Activated CD8-positive, alpha-beta memory T cell treated with anti-CD3 and anti-CD28 coated beads for 4 hours (primary cell): ENCODE measurements at places on chromosomes 6 and 20.

- DNase-seq = no peak
These were observed 83.1 kb downstream of the FKBP5 start for GRCh38 chr6:35605600-35605999.

DNA sequence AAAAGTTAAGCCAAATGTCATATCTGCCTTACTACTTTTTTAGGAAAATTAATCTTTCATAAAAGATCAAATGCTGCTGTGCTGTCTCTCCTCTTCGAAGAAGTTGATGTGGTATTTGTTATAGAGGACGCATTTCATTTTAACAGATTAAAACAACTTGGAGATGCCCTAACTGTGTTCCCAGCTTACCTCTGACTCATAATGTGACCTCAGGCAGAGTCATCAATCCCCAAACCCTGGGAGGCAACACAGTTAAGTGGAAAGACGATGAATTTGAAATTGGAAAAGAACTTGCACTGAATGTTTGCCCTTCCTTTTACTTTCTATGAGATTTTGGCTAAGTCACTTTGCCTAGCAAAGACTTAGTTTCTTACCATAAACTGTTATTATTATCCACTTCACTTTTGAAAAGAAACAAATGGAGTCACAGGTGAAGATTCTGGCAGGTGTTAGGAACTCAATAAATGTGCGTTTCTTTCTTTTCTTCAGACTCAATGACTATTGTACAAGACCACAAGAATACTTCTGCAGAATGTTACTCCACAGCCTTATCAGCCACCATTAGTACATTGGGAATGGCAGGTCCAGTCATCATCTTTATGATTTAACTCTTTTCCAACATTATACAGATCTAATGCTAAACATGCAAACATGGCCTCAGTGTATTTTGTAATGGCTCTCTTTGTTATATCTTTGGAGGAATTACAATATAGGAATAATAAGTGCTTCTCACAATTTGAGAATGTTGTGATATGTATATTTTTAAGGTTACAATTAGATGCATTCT, 102.6 kb downstream of the COL21A1 start:
- DNase-seq = no peak

DNA sequence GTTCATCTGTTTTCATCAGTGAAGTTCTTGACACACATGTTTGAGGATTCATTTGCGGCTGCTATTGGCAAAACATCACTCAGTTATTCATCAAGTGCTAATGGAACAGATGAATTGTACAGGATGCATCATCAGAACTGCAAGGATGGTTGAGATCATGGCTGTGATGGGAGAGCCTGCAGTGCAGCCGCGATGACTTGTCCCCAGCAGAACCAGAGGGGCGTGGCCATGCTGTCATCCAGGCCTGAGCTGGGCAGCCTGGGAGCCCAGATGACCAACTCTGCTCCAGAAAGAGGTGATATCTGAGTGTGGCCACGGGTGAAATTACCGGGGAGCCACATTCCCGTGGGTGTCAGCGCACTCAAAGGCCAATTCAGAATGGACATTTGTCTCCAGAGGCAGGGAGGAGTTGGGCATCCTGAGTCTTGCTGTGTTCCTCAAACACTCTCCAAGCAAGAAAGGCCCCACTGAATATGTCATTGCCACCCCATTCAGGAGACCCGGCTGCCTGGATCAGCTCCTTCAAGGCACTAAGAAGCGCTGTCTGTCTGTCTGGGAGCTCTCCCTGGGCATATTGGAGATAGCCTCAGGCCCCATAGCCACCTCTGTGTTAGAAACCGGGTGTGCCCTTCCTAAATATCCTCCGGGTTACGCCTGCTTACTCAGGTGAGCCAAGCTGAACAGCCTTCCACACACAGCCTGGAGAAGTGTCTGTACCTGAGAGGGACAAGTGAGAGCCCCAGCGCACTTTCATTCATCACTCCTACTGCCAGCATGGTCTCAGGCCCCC, 66.7 kb downstream of the SYNDIG1 start:
- no peak for DNase-seq

DNA sequence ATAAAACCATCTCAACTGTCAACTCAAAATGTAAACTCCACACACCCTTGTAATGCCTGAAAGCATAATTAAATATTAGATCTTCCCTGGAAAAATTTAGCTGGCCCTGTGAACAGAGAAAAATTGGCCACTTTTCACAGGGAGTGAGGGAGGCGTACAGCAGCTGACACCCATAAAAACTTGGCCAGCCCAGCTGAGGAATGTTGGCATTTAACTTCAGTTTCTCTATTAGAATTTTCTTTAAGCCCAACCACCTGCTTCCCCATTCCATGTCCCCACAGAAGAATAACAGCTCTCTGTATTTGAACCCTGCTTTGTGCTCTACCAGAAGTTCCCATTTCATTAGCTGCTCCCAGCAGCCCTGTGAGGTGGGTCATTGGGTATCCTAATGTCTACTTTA, 41.0 kb downstream of the PKHD1 start:
- no peak for DNase-seq

- DNase-seq = no peak
These were observed 60.7 kb downstream of the SUN5 start for GRCh38 chr20:32943490-32944052.

DNA sequence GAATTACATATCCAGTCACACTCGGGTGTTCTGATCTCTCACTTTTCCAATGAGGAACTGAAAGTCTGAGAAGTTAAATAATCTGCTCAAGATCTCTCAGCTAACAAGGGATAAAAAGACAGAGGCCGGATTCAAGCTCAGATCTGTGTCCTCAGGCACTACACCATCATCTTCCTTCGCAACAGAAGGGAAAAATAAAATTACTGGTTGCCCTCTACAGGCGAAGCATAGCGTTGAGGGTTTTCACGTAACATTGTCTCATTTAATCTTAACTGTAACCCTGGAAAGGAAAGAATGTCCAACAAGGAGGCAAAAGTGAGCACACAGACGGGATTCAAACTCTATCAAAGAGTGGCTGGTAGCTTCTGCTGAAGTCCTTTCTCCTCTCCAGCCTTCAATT, 67.8 kb upstream of the ANKEF1 start:
- DNase-seq = no peak

DNA sequence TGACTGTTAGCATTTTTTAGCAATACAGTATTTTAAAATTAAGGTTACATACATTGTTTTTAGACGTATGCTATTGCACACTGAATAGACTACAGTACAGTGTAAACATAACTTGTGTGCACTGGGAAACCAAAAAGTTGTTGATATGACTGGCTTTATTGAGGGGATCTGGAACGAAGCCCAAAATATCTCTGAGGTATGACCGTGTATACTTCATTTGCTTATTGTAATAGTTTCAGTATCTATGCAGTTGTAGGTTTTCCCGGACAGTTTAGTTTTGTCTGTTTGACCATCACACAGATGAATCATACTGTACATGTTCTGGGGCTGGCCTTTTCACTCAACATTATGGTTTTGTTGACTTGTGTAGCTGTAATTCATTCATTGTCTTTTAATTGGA, 6.9 kb upstream of the ZBTB12 start:
- no peak for DNase-seq

- DNase-seq = no peak
These were observed 26.7 kb downstream of the RNASET2 start for GRCh38 chr6:166929542-166930189.

DNA sequence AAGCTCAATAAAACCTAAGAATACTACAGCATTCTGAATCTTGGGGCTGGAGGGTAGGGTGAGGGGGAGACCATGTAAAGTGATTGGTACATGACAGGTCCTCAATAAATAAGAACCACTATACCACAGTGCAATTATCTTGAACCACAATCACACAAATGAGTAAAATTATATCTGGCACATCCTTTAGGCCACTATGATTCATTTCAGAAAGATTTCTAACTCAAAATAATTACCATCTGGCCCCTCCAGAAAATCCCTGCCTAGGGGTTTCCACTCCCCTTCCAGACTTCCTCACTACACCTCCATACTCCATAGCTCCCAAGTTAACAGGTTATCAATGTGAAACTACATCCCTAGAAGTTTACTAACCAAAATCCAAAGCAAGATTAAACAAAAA, 19.7 kb downstream of the AKIRIN2 start:
- no peak for DNase-seq

DNA sequence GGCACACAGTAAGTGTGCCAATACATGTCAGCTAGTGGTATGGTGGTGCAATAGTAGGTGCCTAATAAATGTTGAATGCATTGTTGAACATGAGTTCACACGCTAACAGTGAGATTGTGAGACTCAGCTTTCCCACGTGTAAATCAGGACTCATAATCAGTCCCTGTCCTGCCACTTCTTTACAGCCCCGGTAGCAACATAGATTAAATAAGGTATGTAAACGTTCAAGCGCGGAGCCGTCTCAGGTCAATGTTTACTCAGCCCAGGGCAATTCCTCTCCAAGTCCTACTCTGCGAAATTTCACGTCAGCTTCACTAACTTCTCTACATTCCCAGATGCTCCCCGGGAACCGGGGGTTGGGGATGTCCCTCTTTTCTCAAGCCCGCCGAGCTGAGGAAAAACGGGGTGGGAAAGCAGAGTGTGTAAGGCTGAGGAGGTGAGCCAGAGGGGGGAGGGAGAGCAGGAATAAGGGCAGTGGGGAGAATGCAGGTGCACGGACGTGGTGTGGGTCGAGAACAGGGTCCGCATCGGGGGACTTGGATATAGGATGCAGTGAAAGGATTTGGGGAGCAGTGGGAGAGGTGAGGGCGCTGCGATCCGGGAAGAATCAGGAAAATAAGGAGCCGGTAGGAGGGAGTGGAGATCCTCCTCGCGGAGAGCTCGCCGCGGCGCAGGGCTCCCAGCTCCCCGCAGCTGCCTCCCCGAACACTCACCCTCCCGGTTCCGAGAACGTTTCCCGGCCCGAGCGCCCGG, 544 bp upstream of the TP53INP2 start:
- no peak for DNase-seq

- no peak for DNase-seq
These were observed 54.1 kb downstream of the TULP4 start for GRCh38 chr6:158366363-158366762.

- DNase-seq = peak; percentile 43
These were observed 142.2 kb downstream of the NFATC2 start for GRCh38 chr20:51400051-51400926.

GRCh38 chr6:34792605-34793500, 970 bp downstream of the BLTP3A start:
- DNase-seq = no peak

DNA sequence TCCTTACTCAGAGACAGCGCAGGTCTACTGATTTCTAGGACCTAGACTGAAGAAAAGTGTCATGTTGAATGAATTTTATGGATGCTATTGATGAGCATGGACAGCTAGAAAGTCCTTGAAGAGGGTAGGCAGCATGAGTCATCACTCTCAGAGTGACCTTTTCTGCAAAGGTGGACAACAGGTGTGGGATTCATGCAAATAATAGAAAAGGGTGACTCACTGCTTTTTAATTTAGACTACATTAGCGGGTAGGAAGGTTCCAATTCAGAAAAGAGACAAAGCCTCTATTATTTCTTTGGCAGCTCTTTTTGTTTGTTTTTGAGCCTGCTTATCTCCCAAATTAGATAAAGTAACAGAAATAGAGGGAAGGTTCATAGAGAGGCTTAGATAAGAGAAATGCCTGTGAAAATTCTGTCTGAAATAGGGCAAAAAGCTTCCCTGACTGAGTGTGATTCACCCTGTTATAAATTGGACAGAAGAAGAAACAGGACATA, 191.4 kb downstream of the TENT5A start:
- no peak for DNase-seq

DNA sequence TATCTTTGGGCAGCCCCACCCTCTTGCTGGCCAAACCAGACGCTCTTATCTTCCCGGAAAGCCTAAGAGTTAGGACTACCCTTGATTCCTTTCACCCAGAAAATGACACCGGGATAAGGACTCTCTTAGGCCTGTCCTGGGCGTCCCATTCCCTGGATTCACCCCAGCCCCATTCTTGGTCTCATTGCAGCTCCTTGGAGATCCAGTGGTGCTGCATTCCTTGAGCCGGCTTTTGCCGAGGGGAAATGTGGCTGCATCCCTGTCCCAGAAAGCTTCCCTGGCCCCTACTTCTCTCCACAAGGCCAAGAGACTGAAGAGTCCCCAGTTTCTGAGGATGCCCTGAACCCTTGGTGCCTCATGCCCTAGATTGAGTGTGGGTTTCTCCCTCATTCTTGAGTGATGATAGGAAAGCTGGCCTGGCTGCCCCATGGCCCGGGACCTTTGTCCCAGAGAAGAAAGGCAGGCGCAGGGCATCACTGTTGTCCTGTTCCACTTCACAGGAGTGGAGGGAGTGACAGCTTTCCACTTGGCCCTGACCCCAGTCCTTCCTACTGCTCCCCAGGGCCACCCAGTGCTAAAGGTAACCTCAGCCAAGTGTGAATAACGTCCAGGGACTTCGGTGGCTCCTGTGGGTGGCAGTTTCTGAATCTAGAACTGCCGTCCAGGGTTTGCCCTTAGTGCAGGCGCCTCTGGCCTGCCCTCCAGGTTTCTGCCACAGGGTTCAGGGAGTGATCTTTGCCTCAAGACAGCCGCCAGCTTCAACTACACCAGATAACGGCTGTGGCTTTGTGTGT, 42.7 kb upstream of the MYL9 start:
- no peak for DNase-seq

GRCh38 chr20:41889126-41889843, 271.1 kb upstream of the CHD6 start:
- DNase-seq = no peak

DNA sequence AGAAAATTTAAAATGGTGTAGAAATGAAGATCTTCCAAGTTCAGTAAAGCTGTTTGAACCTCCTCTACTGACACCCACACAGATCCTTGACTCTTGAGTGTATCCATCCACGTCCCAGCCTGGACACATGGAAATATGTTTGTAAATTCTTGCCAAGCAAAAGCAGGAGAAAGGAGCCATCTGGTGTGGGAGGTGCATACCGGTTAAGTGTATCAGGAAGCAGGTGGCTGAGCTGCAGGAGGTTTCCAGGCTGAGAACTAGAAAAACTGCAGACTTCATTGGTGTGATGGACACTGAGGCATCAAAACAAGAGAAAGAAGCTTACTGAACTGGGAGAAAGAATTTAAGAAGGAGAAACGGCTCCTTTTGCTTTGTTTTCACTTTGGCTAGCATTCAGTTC, 229.9 kb upstream of the GRIK2 start:
- no peak for DNase-seq

- no peak for DNase-seq
These were observed 217.9 kb upstream of the SGK1 start for GRCh38 chr6:134535831-134536230.

- DNase-seq = no peak
These were observed 669.3 kb upstream of the GJE1 start for GRCh38 chr6:141463237-141463977.

GRCh38 chr6:113805811-113806495, 51.2 kb upstream of the MARCKS start:
- DNase-seq = no peak

- peak; percentile 63 for DNase-seq
These were observed 24.6 kb upstream of the GATA5 start for GRCh38 chr20:62500237-62500864.

- no peak for DNase-seq
These were observed 6.0 kb downstream of the MKKS start for GRCh38 chr20:10428008-10428407.

DNA sequence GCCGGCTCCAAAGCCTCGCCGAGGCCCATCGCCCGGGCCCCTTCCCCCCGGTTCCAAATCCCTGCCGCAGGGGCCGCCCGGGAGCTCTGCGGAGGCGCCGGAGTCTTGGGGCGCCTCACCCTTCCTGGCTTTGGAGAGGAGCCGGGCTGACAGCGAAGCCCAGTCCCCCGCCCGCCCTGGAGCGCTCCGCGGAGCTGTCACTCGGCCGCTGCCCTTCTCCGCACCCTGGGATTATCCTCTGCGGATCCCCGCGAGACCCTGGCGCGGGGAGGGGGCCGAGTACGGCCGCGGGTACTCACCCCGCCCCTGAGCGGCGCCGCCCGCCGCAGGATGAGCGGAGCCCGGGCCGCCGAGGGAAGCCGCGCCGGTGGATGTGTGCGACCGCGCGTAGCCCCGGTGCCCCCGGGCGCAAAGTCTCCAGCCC, 343 bp downstream of the SNAP91 start:
- DNase-seq = no peak
